ENCODE measurements at places on chromosomes 7 and 10.

- DNase-seq, result no peak
Observed at GRCh38 chr7:538764-539685, 19.4 kb upstream of the PDGFA start.

DNA sequence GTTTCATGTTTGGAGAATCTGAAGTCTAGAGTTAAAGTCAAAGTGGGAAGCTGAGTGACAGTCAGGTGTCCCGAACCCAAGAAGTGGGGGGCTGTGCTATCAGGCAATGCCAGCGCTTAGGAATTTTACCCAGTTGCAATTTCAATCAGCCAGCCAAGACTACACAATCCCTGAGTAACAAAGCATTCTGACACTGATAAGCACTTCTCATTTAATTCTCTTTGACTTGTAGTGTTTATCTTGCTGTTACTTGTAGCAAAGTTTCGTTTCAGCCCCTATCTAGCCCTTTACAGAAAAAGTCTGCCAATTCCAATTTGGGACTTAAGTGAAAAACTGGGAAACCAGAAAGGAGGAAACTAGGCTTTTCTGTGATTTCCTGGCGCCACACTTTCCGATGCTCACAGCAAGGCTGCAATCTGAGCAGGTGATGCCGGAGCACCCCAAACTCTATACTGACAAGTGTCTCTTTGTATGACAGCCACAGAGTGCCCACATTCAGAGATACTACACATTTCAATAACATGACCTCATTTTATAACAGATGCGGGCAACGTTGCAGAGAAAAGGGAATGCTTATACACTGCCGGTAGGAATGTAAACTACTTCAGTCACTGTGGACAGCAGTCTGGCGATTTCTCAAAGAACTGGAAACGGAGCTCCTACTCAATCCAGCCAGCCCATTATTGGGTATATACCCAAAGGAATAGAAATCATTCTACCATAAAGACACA, 61.0 kb downstream of the ITIH5 start:
- DNase-seq, result no peak

DNA sequence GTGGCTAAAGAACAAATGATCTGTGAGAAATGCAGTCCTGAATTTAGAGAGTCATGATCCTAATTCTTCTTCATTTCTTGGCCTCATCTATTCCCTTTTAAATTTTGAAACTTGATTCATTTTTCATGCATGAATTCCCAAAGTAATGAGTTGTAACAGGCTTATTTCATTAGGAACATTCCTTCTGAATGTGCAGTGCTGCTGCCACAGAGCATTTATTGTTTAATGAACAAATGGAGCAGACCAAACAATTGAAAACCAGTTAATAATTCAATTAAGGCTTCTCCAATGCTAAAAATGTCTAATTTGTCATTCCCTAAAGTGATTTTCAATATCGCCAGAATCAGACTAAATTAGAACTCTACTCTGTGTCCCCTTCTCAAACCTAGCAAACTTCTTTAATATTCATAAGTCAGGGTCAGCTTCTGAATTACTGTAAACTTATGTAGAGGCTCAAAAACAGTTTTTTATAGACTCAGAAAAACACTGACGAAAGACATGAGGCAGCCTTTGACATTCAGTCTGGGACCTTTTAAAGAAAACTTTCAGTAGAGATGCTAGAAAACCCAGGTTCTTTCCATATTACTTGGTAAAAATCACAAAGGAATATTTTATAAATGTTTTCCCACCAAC, 14.5 kb downstream of the LSMEM1 start:
- no peak for DNase-seq

DNA sequence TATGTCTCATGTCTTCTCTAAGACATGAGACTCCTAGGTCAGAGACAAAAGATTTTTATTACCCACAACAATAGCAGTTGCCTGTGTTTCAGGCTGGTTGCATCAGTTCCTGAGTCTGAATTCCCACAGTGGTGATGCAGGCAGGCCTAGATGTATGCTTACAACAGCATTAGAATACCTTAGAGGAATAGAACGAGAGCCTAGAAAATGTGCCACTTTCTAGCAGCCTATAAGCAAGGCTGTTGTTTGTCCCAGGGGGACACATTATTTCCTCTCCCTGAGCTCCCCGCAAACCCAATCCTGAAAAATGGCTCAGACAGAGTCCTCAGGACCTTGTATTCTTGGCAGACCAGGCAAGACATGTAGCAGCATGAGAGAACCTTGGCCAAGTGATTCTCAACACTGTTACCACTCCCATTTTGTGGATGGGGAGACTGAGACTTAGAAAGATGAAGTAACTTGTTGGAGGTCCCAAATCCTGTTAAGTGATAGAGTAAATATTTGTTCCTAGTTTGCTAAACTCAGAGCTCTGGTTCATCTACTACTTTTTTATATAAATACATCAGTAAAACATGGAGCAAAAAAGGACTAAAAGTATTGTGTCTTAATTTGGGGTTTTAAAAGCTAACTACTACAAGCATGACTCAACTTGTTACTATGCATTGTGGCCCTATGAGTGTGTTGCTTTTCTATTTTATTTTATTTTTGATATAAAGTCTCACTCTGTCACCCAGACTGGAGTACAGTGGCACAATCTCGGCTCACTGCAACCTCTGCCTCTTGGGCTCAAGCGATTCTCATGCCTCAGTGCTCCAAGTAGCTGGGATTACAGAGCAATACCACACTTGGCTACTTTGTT, 14.2 kb downstream of the VTI1A start:
- no peak for DNase-seq

DNA sequence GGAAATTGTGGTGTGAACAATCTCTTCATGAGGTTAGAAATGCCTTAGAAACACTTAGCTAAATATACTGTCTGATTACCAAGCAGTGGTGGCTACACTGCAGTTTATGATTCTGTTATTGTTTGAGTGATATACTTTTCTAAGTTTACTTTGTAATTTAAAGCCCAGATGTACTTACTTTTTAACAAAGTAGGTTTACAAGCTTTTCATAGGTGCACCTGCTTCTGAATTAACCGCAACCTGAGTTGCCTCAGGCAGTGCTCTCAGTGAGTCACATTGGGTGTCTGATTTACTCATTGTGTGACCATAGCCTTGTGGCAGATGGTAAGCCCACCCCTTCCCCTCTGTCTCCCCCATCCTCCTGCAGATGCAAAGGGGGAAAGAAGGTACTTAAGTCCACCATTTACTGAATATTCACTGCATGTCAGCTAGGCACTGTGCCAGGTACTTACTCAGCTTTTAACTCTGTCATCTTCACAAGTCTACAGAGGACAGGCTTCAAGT, 9.0 kb downstream of the MTURN start:
- peak; percentile 12 for DNase-seq

DNA sequence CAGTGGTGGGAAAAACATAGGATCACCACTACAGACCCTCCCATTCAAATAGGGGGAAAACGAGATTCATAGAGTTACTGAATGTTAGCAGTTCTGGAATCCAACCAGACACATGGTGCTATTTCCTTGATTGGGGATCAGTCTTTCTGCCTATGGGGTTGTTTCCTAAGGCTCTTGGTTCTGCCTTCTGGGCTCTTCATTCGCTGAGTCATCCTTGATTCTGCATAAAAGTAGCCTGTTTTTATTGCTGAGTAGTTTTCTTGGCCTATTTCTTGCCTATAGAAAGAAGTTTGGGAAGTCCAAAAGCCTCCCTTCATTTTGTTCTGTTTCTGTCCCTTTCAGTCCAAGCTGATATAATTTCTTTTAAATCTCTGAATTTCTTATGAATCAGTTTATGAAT, 99.3 kb upstream of the OIT3 start:
- DNase-seq, result no peak

DNA sequence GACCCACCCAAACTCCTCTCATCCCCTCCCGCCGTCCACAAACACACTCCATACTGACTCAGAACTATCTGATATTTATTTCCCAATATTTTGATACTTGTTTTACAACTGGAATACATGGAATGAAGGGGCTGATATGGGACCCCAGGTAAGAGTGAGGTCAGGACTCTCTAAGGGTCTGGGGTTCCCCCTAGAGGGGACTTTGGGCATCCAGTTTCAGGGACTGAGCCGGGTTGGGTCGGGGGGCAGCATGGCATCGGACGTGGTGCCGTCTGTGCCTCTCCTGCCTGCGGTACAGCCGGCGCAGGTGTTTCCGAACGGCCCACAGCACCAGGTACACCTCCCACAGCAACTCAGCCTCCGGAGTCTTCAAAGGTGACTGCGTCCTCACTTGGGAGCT, 7.5 kb downstream of the SPACDR start:
- no peak for DNase-seq

- DNase-seq, result no peak
Observed at GRCh38 chr7:92432299-92432946, 14.9 kb upstream of the GATAD1 start.

GRCh38 chr10:29102636-29103035, 186.2 kb upstream of the LYZL1 start:
- no peak for DNase-seq

GRCh38 chr7:129751916-129752315, 140.4 kb downstream of the NRF1 start:
- DNase-seq, result no peak

DNA sequence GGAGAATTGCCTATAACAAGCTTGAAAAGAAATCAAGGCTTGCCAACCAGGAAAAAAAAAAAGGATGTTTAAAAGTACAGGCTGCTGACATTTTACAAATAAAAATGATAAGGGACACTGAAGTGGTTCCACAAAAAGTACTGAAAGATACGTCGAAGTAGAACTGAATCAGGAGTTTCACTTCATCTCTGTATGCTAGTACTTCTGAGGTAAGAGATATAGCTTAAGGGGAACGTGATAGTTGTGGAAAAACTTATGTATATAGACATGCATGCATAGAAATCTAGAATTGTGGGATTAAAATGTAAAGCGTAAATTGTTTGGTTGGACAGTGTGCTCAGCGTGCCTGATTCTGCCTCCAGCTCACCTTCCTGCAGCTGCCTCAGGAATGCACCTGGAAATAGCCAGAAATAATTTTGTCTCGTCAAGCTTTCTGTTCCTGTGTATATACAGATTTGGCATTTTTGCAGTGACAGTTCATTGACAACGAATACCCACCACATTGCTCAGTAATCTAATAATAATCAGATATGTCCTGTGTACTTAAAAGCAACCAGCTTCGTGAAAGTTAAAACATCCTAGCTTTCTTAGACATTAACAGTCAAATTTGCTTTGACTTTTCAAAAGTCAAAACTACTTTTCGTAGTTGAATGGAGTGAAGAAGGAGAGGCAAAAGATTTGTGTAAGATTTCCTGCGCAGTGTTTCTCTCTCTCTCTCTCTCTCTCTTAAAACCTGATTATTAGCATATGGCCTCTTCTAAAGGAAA, 1.4 kb downstream of the SOSTDC1 start:
- DNase-seq, result no peak

- no peak for DNase-seq
Observed at GRCh38 chr7:1271656-1272055, 39.0 kb downstream of the UNCX start.

GRCh38 chr7:4629287-4629895, 52.7 kb upstream of the FOXK1 start:
- DNase-seq, result no peak

DNA sequence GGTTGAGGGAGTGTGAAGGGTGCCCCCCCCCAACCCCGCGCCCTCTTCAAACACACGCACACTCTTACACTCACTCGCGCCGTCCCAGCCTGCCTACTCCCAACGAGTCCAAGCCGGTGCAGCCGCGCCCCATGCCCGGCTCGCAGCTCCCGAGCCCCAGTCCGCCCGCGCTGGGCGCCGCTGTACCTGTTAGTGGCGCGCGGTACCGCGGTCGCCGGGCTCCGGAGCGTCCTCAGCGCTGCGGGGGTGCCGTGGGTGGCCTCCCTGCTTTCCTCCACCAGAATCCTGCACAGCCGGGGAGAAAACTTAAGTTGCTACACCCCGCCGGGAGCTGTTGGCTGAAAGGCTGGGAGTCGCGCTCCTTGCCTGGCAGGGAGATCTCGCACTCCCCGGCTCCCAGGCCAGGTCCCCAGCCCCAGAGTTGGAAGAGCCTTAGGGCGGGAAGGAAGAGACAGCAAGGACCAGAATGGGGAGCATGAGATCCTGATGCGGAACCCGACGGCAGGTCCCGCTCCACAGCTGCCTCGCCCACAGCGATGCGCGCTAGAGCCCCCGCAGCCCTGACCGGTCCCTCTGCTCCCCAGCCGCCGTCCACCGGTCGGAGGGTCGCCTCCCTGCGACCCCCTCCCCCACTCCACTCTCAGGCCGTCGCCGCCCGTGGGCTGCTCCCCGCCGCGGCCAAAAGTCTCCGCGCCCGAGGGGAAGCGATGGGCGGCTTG, 863 bp downstream of the ST8SIA6 start:
- DNase-seq, result no peak

- DNase-seq, result no peak
Observed at GRCh38 chr10:100287756-100288155, 1.3 kb upstream of the BLOC1S2 start.

DNA sequence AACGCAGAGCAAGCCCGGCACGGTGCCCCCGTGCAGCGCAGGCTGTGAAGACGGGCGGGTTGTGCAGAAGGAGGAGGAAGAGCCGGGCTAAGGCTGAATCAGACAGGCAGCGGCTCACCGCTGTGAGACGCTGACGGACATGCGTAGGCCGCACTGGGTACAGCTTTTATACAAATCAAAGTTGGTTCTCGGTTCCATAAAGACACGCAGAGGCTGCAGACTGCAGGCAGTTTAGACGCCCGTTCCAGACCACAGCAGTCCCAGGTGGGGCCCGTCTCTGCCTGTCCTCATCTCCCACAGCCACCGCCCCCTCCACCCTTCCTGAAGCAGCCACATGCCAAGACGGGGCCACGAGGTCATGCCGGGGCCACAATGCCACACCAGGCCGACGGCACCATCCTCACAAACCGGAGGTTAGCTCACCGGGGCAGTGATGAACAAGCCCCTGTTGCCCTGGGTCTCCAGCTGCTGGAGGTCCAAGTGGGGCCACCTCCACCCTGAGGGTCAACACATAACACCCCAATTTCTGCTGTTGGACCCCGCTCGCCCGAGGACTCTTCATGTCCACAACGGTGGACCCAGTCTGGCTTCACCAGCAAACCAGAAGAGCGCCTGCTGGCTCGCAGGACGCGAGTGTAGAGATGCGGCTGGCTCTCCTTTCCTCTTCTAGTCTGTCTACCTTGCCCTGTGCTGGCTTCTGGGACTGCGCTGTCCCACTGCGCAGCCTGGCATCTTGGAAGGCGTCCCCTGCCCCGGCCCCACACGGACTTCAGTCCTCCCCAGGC, 227.2 kb downstream of the ELFN1 start:
- DNase-seq, result no peak

- no peak for DNase-seq
Observed at GRCh38 chr10:73953665-73954064, 42.7 kb downstream of the PLAU start.

DNA sequence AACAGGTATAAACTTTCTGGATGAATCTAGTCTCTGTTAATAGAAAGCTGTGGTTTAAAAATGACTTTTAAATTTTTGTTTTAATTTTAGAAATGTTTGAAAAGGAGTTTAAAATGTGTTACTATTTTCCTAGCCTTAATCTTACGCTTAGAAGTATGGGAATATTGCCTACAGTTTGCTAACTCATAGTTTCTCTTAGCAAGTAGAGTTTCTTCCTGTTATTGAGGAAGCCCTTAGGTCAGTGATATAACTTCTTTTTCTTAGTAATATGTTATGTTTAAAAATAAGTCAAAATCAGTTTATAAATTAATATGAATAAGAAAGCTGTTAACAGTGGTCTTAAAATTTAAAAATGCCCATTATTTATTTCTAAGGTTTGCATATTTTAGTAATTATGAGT, 3.1 kb downstream of the STARD3NL start:
- no peak for DNase-seq

GRCh38 chr10:127148933-127149220, 47.5 kb downstream of the INSYN2A start:
- DNase-seq, result no peak

Measured in NCI-H446 treated with DMSO at 0.1 percent for 48 hours (cell line).